Neuronal stem cell (in vitro differentiated cells): ENCODE measurements at places on chromosomes 4 and X.
A peak's percentile ranks its signal among the peaks of the same experiment; 100 is the strongest.

DNA sequence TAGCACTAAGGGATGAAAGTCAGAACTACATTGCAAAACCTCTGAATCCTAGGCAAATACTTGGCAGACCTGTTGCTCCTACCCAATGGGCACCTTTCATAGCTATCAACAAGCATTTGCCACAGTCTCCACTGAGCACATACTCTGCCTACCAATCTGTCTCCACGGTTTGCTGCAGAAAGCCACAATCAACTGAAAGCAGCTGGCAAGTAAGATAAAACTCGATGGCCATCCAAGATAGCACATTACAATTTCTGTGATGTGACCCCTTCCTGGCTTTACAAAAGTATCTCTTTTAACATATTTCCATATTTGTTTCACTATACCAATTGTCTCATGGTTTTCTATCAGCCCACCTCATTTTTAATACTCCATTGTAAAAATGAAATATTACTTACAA lies 1060.5 kb upstream of the INTU start:
- H3K27ac ChIP-seq = no peak overlapping the region
- no peaks in the 10 kb centered on the region for H3K36me3 ChIP-seq
- no peak overlapping the region for H3K4me3 ChIP-seq
- H3K27me3 ChIP-seq = no peaks in the 10 kb centered on the region
- peaks cover 12% of the 10 kb centered on the region for H3K4me1 ChIP-seq

DNA sequence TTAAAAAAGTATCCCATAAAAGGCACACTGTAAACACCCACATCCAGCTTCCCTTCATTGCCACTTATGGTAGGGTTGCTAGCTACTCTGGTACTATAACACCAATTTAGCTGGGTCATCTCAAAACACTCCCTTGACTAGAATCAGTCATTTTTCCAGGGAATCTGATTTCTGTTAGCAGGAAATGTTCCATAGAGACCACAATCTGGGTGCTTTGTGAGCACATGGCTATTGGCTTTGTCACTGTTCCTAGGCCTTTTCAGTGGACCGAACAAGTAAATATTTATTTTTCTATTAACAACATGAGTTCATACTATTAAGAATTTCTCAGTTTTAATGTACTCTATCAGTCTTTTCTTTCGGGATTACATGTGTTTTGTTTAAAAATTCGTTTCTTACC lies 404.7 kb upstream of the GNPDA2 start:
- no peak for DNase-seq
- H3K36me3 ChIP-seq = no peaks in the 10 kb centered on the region
- no peaks in the 10 kb centered on the region for H3K27me3 ChIP-seq
- no peaks in the 10 kb centered on the region for H3K4me1 ChIP-seq
- H3K27ac ChIP-seq = no peak overlapping the region
- no peak overlapping the region for H3K4me3 ChIP-seq

DNA sequence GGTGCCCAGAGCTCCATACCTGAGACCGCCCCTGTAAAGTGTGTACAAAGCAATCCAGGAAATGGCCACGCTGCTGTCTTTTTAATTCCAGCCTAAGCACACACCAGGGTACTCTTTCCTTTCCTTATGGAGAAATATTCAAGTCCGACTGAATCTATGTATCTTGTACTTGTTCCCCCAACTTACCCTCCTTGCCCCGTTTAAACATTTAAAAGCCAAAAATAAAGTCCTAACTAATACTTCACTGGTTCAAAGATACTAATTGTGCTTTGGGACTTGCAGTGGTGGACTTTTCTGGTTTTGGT lies 731 bp upstream of the AMMECR1 start:
- H3K36me3 ChIP-seq = no peaks in the 10 kb centered on the region
- H3K27ac ChIP-seq = no peak overlapping the region
- peak overlapping the region; percentile 71 for H3K4me3 ChIP-seq
- peaks cover 2% of the 10 kb centered on the region for H3K4me1 ChIP-seq

- DNase-seq = no peak
- no peak overlapping the region for H3K4me3 ChIP-seq
- no peaks in the 10 kb centered on the region for H3K4me1 ChIP-seq
- peaks cover 2% of the 10 kb centered on the region for H3K36me3 ChIP-seq
- H3K27me3 ChIP-seq = peaks cover 3% of the 10 kb centered on the region
- H3K27ac ChIP-seq = no peak overlapping the region
Measured at GRCh38 chrX:101450085-101450484, 35.2 kb upstream of the ARMCX4 start.

GRCh38 chrX:13938051-13938828 lies 91.5 kb downstream of the GEMIN8 start:
- peaks cover 27% of the 10 kb centered on the region for H3K4me1 ChIP-seq
- DNase-seq = peak; percentile 46
- H3K4me3 ChIP-seq = peak overlapping the region; percentile 88
- H3K36me3 ChIP-seq = no peaks in the 10 kb centered on the region
- H3K27ac ChIP-seq = no peak overlapping the region

DNA sequence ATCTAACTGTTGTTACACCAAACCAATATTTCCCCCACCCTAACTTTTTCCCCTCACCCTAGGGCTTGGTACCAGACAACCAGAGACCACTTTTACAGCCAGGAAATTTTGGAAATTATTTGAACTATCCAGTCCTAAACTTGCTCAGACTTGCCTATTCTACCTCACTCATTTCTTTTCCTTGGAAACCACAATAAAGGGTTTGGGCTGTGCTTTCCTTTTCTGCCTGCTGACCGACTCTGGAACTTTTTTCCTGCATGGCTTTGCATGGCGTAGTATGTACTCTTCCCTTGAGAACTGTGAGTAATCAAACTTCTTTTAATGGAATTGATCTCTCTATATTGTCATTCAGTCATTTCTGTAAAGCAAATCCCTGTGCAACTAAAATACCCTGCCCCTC lies 516.5 kb upstream of the FTHL17 start:
- H3K4me3 ChIP-seq = no peak overlapping the region
- no peaks in the 10 kb centered on the region for H3K27me3 ChIP-seq
- no peak overlapping the region for H3K27ac ChIP-seq
- H3K36me3 ChIP-seq = no peaks in the 10 kb centered on the region
- no peaks in the 10 kb centered on the region for H3K4me1 ChIP-seq

GRCh38 chr4:3363411-3364141 lies 70.8 kb downstream of the RGS12 start:
- H3K4me1 ChIP-seq = peaks cover 16% of the 10 kb centered on the region
- no peaks in the 10 kb centered on the region for H3K36me3 ChIP-seq
- no peak overlapping the region for H3K4me3 ChIP-seq
- H3K27me3 ChIP-seq = no peaks in the 10 kb centered on the region
- H3K27ac ChIP-seq = no peak overlapping the region

- no peak for DNase-seq
- no peak overlapping the region for H3K27ac ChIP-seq
- H3K4me3 ChIP-seq = no peak overlapping the region
- H3K4me1 ChIP-seq = no peaks in the 10 kb centered on the region
- no peaks in the 10 kb centered on the region for H3K27me3 ChIP-seq
Measured at GRCh38 chr4:81954271-81954670, 419.5 kb downstream of the HNRNPD start.

GRCh38 chr4:16579866-16580265 lies 318.6 kb downstream of the LDB2 start:
- DNase-seq = no peak
- no peaks in the 10 kb centered on the region for H3K27me3 ChIP-seq
- H3K36me3 ChIP-seq = no peaks in the 10 kb centered on the region
- H3K27ac ChIP-seq = no peak overlapping the region
- peaks cover 2% of the 10 kb centered on the region for H3K4me1 ChIP-seq

- no peak overlapping the region for H3K27ac ChIP-seq
- no peaks in the 10 kb centered on the region for H3K36me3 ChIP-seq
- H3K27me3 ChIP-seq = no peaks in the 10 kb centered on the region
- no peak overlapping the region for H3K4me3 ChIP-seq
Measured at GRCh38 chr4:8364141-8364540, 76.4 kb downstream of the ACOX3 start.

DNA sequence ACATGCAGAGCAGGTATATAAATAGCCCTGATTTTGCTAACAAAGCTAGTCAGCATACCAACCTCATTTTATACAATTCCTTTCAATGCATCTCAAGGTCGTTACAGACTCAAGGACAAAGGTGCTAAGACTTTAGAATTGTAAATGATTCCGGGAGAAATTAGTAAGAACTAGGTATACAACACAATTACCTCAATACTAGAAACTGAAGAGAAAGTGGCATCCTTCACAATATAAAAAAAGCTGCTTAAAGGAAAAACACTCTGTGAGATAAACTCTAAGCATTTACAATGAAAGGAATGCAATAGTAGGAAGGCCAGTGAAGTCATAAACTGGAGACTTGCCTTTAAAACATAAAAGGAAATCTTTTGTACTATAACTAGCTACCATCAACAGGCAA lies 11.9 kb downstream of the TNMD start:
- H3K27me3 ChIP-seq = no peaks in the 10 kb centered on the region
- H3K4me1 ChIP-seq = no peaks in the 10 kb centered on the region
- no peak for DNase-seq

GRCh38 chr4:12041828-12042227 lies 613.1 kb upstream of the HS3ST1 start:
- H3K27me3 ChIP-seq = no peaks in the 10 kb centered on the region
- H3K36me3 ChIP-seq = no peaks in the 10 kb centered on the region
- DNase-seq = no peak
- H3K4me1 ChIP-seq = no peaks in the 10 kb centered on the region
- H3K4me3 ChIP-seq = no peak overlapping the region

GRCh38 chr4:106671716-106672115 lies 303.1 kb upstream of the GIMD1 start:
- H3K36me3 ChIP-seq = no peaks in the 10 kb centered on the region
- no peak for DNase-seq
- H3K27ac ChIP-seq = no peak overlapping the region
- H3K4me1 ChIP-seq = no peaks in the 10 kb centered on the region

DNA sequence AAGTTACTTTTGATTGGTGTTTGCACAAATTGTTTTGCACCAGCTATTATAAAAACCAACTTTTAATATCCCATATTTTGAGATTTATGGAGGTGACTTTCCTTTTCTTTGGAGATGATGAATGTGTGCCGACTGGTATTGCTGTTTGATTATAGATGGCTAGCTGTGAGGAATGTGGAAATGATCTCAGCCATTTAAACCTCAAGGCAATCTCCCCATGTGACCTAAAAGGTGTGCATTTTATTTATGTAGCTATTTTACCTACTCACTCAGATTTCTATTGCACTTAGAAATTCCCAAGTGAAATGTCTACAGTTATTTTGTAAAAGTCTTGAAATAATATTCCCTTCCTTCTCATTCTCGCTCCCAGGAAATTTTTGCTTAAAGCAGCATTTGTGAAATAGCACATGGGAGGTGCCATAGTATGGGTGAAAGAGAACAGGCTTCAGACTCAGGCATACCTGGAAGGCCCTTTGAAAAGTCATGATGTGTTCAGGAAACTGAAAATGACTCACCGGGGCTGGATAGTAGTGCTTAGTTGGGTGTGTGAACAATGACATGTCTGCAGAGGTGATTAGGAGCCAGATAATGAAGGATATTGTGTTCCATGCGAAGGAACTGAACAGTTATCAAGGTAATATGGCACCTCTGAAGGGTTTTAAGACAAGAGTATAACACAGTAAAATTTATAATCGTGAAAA lies 247.6 kb downstream of the CBLL2 start:
- no peak overlapping the region for H3K4me3 ChIP-seq
- DNase-seq = no peak
- no peak overlapping the region for H3K27ac ChIP-seq

- no peak for DNase-seq
- H3K27me3 ChIP-seq = peaks cover 14% of the 10 kb centered on the region
- no peak overlapping the region for H3K27ac ChIP-seq
- no peaks in the 10 kb centered on the region for H3K36me3 ChIP-seq
Measured at GRCh38 chr4:24910499-24910898, 2.3 kb downstream of the CCDC149 start.

- no peak overlapping the region for H3K4me3 ChIP-seq
- H3K27me3 ChIP-seq = no peaks in the 10 kb centered on the region
- H3K27ac ChIP-seq = no peak overlapping the region
- no peak for DNase-seq
Measured at GRCh38 chr4:118989098-118990080, 100.7 kb downstream of the SYNPO2 start.

- no peak overlapping the region for H3K4me3 ChIP-seq
- no peak overlapping the region for H3K27ac ChIP-seq
- H3K4me1 ChIP-seq = no peaks in the 10 kb centered on the region
- no peaks in the 10 kb centered on the region for H3K36me3 ChIP-seq
- DNase-seq = no peak
Measured at GRCh38 chrX:119622356-119623232, 16.4 kb upstream of the NKRF start.

DNA sequence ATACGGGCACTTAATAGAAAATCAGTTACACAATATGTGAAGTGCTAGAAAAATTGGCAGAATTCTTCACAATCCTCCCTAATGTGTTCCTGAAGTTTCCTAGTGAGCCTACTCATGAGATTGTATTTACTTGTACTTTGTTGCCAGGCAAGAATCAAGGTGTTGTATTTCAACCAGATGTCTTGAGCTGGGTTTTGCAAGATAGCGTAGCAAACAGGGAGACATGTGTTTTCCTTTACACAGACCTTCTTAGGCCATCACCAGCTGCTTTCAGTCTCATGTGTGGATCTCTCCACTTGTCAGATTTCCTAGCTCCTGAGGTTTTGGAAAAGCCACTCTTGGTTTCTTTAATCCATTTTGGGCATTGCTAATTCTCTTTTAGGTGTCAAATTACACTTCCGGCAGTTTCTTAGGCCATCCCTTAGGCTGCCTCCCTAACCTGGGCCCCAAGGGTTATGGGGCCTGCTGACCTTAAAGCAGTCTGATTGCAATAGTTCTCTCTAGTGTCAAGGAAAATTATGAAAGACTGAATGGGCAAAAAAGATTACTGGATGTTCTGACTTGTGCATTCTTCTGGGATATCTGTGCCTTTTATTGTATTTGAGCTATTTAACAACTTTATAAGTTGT lies 12.2 kb upstream of the EDA start:
- H3K27ac ChIP-seq = no peak overlapping the region
- no peak for DNase-seq
- H3K4me1 ChIP-seq = no peaks in the 10 kb centered on the region
- no peak overlapping the region for H3K4me3 ChIP-seq
- H3K27me3 ChIP-seq = peaks cover 12% of the 10 kb centered on the region

- no peaks in the 10 kb centered on the region for H3K36me3 ChIP-seq
- no peaks in the 10 kb centered on the region for H3K27me3 ChIP-seq
Measured at GRCh38 chr4:55546756-55547465, at the start of gene CLOCK. Gene CLOCK, minus strand, starts transcription at chr4:55546909. Its CDS starts 64,124 bp downstream, at chr4:55482785.

DNA sequence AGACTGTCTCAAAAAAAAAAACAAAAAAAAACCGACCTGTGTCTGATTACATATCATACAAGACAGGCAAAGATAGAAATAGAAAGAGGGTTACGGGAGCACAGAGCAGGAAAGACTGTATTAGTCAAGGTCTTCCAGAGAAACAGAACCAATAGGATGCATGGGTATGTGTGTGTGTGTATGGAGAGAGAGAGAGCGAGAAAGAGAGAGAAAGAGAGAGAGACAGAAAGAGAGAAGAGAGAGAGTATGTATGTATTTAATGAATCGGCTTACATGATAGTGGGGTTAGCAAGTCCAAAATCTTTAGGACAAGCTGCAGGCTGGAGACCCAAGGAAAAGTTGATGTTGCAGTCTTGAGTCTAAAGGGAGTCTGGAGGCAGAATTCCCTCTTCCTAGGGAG lies 7.5 kb upstream of the DDX3X start:
- H3K27me3 ChIP-seq = no peaks in the 10 kb centered on the region
- DNase-seq = no peak
- H3K4me1 ChIP-seq = no peaks in the 10 kb centered on the region
- H3K27ac ChIP-seq = no peak overlapping the region
- H3K36me3 ChIP-seq = no peaks in the 10 kb centered on the region
- no peak overlapping the region for H3K4me3 ChIP-seq
